ENCODE measurements at places on chromosomes 1 and 21.

GRCh38 chr1:50369830-50370229 lies 53.4 kb downstream of the DMRTA2 start:
- DNase-seq: no peak

- DNase-seq: no peak
Observed at GRCh38 chr1:148292915-148293314, 140.8 kb upstream of the NBPF11 start.

DNA sequence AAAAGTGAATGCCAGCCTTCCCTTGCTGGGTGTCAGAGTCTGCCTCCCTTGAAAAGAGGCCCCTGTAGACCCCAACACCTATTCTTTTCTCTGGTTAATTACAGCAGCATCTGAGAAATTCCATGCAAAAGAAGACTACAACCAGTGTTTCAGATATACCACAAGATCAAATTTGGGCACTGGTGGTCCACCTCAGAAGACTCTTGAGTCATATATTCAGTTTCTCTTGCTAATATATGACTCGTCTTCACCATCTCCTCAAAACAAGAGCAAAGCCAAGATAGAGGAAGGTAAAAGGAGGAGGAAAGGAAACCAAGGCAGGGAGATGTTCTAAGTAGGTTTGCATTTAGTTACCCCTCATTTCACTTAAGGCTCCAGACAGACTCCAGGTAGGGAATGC lies 259.9 kb downstream of the ZNF648 start:
- DNase-seq: no peak

- no peak for DNase-seq
Observed at GRCh38 chr21:29296446-29296845, 2.3 kb upstream of the BACH1 start.

- no peak for DNase-seq
Observed at GRCh38 chr1:33119532-33120217, 38.7 kb downstream of the AZIN2 start.

DNA sequence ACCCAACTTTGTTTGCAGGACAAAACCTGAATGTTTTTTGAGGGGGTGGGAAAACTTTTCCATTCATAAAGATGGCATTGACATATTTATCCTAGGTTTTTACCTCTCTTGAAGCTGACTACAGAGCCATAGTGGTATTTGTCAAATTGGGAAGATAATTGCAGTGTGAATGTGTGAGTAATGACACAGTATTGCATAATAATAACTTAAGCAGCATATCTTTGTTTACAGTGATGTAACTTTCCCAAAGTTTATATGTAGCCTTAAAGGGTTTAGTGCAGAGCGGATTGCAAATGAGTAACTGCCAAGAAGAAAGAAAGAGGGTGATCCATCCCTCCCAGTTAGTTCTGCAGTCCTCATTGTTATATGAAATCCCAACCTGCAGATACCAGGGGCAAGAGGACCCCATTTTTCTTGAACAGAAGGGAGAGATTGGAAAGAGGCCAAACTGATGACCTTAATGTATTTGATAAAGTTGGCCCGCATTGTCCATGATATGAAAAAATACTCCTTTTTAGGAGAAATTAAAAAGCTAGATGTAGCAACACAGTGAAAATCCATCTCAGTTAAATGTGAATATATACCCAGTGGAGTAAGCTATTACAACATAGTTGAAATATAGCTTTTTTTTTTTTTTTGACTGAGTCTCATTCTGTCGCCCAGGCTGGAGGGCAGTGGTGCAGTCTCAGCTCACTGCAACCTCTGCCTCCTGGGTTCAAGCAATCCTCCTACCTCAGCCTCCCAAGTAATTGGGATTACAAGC lies 23.7 kb upstream of the NFIA start:
- DNase-seq: no peak

GRCh38 chr1:102967786-102968185 lies 140.5 kb downstream of the COL11A1 start:
- DNase-seq: no peak

DNA sequence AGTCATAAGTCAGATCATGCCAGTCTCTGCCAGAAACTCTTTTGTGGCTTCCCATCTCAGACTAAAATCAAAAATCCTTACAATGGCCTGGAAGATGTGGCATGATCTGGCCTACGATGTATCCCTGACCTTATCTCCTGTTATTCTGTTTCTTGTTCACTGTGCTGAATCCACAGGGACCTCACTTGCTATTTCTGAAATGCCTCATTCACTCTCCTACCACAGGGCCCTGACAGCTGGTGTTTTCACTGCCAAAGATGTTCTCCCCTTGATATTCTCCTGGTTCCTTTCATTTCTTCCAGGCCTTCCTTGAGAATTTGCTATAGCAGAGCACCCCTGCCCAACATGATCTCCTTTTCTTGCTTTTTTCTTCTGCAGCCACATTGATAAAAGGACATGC lies 1.7 kb downstream of the DNALI1 start:
- no peak for DNase-seq

DNA sequence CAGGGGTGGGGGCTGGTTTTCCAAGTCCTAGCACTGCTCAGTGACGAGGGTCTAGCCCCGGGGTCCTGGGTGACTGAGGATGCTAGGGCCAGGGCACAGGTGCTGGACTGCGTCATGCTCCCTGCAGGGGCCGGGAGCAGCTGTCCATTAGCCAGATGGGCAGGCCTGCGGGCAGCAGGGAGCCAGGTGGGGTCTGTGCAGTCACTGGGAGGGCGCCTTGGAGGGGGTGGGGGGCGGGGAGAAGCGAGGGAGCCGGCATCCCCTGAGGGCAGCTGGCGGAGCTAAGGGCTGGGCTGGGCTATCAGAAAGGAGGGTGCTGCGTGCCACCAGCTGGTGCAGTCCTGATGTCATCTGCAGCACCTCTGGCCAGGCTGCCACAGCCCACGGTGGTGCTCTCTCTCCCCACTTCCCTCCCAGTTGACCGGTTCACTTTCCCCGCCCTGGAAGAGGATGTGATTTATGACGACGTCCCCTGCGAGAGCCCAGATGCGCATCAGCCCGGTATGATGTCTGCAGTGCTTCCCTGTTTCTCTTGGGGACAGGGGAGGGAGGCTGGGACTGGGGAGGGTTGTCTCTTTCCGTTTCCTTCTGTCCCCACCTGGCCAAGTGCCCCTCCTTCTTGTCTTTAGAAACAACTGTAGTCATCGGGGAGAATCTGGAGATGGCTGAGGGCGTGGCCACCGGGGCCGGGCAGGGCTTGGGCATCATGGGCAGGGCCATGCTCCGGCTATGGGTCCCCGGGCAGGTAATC lies 63.8 kb downstream of the ARHGEF10L start:
- no peak for DNase-seq

DNA sequence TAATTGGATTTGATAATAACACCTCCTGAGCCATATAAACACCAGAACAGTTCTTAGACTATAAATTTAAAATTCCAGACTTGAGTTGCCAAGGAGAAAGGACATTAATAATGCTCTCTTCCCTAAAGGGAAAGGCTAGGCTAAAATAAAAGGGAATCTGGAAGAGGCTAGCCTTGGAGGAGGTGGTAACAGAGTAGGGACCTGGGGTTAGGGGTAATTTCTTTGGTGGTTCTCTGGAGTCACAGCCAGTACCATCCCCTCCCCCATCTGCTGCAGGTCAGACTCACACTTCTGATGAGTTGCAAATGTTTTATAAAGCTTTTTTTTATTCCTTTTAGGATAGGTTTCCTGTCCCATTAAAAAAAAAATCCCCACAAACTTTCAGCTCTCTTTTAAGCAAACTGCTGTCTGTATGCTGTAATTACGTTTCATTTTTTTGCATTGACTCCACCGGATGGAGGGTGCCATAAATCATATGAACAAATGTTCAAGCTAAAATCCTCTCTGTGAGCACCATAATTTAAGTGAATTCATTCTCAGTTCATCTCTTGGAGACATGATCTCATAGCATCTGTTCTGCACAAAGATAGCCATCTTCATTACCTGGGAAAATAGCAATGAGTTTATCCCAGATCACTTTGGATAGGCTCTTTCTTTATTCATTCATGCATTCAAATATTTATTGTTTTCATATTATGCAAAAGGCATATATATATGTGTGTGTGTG lies 379.6 kb downstream of the TTLL7 start:
- DNase-seq: no peak

- DNase-seq: no peak
Observed at GRCh38 chr1:203378556-203379245, 27.8 kb upstream of the FMOD start.

GRCh38 chr1:55081905-55082296 lies 42.6 kb downstream of the PCSK9 start:
- no peak for DNase-seq

- no peak for DNase-seq
Observed at GRCh38 chr1:185368313-185368855, 51.3 kb upstream of the IVNS1ABP start.

GRCh38 chr21:25115021-25115420 lies 492.3 kb downstream of the MRPL39 start:
- no peak for DNase-seq

DNA sequence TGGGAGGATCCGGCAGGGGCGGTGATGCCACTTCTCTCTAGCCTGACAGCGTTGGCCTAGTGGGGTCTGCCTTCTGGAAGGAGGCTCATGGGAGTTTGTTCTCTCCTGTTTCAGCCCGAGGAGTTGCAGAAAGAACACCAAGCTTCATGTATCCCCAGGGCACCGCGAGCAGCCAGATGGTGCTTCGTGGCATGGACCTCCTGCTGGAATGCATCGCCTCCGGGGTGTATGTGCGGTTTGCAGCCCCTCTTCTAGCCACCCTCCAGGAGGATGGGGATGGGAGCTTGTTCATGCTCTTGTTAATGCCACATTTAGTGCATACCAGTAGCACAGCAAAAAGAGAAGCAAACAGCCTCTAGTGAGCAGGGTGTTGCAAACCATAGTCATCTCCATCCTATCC lies 74.9 kb upstream of the CNTN2 start:
- DNase-seq: no peak

DNA sequence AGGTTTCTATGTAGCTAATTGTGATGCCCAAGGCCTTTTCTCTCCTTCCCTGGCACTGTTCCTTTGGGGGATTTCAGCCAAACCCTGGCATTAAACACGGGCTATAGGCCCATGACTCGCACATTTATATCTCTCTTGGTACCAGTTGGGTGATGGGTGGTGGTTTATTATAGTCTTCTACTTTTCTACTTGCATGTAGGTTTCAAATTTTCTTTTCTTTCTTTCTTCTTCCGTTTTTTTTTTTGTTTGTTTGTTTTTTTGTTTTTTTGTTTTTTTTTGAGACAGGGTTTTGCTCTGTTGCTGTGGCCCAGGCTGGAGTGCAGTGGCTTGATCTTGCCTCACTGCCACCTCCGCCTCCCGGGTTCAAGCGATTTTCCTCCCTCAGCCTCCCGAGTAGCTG lies 1.1 kb downstream of the IL10RB start:
- DNase-seq: no peak

GRCh38 chr1:111174070-111174469 lies 26.4 kb downstream of the DENND2D start:
- no peak for DNase-seq

- DNase-seq: no peak
Observed at GRCh38 chr1:31891280-31891679, 46.9 kb downstream of the PTP4A2 start.

DNA sequence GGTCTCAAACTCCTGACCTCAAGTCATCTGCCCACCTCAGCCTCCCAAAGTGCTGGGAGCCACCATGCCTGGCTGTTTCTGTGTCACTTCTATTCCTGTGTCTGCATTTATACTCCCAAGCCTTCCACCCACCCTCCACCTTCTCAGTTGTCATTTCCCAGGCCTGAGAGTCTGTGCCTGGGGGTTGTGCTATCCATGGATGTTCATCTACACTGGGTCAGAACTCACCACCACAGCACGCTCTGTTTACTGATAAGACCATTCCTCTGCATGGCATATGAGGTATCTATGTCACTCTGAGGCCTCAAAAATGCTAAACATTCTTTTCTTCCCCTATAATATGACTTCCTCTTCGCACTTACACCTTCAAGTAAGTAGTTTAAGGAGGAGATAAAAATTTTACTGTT lies 6.1 kb downstream of the NENF start:
- DNase-seq: no peak

- DNase-seq: no peak
Observed at GRCh38 chr1:14689996-14690615, 91.6 kb downstream of the KAZN start.

- no peak for DNase-seq
Observed at GRCh38 chr1:7680207-7680954, 90.7 kb upstream of the VAMP3 start.

- no peak for DNase-seq
Observed at GRCh38 chr21:39726133-39726532, 18.9 kb upstream of the IGSF5 start.

GRCh38 chr1:208136459-208137182 lies 107.6 kb downstream of the PLXNA2 start:
- no peak for DNase-seq

DNA sequence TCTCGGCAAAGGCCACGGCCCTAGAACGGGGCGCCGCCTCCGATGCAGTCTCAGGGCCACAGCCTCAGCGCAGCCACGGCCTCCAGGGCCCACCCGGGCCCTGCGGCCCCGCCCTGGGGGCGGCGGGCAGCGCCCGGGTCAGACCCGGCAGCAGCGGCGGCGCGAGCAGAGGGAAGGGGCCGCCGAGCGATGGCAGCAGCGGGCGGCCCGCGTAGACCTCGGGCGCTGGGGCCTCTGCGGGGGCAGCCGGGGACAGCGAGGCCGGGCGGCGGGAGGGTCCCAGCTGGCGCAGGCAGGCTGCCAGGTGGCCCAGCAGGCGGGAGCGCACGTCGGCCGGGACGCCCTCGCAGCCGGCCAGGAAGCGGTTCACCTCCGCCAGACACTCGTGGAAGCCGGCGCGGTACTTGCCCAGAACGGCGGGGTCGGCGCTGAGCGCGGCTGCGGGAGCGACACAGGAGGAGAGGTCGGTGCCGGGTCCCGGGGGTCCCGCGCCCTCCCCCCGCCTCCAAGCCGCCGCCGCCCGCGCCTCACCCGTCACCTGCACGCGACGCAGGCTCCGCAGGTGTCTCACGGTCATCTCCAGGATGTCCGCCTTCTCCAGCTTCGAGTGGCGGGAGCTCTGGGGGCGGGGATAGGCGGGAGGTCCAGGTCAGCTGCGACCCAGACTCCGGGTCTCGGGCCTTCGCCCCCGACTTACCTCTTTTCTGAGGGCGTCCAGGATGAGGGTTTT lies 737 bp downstream of the HES4 start:
- no peak for DNase-seq

DNA sequence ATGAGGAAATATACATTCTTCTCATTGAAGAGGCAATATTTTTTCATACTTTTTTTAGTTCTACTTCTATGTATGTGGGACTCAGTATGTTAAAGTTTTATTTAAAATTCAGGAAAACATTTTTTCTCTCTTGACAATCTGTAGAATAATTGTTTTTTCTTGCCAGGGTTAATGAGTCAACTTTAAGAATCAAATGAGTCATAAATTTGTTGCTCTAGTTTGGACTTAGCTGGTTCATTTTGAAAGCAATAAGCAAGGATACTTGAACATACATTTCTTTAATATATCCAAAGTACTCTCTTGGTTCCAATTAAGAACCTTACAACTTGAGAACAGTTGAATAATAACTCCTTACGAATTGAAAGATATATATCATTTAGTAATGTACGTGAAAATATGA lies 1145.3 kb upstream of the B3GALT2 start:
- no peak for DNase-seq

DNA sequence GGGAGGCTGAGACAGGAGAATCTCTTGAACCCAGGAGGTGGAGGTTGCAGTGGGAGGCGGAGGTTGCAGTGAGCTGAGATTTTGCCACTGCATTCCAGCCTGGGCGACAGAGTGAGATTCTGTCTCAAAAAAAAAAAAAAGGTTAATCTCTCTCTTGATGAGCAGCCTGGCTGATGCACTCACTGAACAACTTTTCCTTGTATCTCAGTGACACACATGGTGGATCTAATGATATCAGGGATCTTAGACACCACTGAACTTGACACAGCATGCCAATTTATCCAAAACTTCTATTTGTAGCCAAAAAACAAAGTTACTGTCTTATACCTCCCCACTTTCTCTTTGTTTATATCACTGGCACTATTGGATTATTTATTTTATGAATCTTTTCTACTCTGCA lies 16.2 kb downstream of the RHBDL2 start:
- no peak for DNase-seq

All from GOT3 (cell line).